ENCODE measurements at places on chromosomes 5 and 9.

GRCh38 chr5:862367-863243, 11.8 kb upstream of the ZDHHC11 start:
- DNase-seq, result no peak

GRCh38 chr9:128636556-128637530, 19.8 kb downstream of the DYNC2I2 start:
- no peak for DNase-seq

GRCh38 chr5:66348387-66349125, 204.5 kb downstream of the SREK1 start:
- no peak for DNase-seq

DNA sequence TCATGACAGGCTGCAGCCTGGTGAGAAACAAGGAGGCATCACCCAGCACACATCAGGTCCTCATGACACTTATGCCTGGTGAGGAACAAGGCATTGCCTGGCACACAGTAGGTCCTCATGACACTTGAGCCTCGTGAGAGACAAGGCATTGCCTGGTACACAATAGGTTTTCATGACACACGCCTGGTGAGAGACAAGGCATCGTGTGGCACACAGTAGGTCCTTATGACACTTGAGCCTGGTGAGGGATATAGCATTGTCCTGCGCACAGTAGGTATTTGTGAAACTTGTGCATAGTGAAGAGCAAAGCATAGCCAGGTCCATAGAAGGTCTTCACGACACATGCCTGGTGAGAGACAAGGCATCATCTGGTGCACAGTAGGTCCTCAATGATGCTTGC, 23.5 kb downstream of the WHRN start:
- no peak for DNase-seq

DNA sequence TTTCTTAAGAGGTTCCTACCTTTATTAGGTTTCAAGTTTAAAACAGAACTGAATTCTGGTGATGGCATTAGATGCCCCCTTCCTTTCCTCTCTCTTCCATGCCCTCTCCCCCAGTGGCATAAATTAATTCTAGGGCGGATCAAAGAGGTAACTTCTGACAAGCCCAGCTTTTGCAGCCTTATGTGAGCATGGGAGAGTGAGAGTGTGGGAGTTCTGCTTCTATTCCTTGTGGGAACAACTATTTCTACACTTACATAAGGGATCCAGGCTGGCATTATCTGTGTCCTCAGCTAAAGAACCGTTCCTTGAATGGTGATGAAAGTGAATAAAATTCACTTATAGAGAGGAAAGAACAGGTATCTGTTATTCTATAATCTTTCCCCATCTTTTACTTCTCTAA, 437.6 kb downstream of the KIF4B start:
- no peak for DNase-seq

- no peak for DNase-seq
These were observed 1.6 kb upstream of the INPP5E start for GRCh38 chr9:136441191-136441680.

- no peak for DNase-seq
These were observed 204.5 kb downstream of the DENND1A start for GRCh38 chr9:123725389-123725788.

GRCh38 chr5:6723816-6724300, 10.6 kb downstream of the TENT4A start:
- DNase-seq, result no peak

GRCh38 chr5:168668078-168668477, 88.9 kb upstream of the PANK3 start:
- no peak for DNase-seq

DNA sequence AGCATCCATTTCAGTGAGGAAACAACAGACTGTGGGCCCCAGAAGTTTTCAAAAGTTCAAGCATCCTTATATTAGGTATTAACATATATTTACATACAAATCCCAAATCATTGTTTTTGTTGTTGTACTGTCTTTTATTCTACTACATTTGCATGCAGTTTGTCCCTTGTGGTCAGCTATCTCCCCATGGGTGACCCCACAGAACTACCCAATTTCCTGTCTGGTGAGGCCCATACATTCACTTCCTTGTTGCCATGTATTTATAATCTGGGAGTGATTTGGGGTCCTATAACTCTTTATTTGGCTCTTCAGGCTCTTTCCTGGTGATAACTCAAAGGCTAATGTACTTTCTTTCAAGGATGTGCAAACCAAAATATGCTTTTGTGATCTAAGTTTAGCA, 3.3 kb upstream of the CD180 start:
- no peak for DNase-seq

DNA sequence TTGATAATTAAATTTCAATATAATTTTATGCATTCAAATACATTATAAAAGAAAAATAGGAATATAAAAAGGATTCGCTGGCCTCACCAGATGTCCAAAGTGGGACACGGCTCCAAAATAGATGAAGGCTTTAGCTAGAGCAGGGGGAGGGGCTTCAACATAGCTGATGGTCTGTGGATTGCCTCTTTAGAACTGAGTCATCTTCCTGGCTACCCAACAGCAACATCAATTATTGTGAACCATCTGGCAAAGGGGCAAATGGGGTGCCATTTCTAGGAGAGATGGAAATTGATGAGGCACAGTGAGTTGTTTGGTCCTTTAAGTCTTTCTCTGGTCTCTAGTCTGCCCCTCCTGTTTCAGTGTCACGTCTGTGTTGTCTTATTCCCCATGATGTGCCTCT, 44.2 kb upstream of the CD180 start:
- no peak for DNase-seq

- DNase-seq, result no peak
These were observed 58.9 kb upstream of the CNTLN start for GRCh38 chr9:17075758-17076485.

DNA sequence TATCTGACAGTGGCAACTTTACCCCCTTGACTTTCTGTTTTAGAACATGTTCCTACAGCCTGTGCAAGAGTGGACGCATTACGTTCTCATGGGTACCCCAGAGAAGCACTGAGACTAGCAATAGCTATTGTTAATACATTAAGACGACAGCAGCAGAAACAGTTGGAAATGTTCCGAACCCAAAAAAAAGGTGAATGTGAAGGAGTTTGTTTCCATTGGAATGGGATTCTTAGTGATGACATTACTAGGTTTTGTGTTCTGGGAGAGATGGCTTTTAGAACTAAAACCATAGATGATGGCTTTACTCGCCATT, 194.1 kb downstream of the ZSWIM6 start:
- DNase-seq, result no peak

GRCh38 chr5:56588131-56588487, 227.2 kb upstream of the MAP3K1 start:
- DNase-seq, result no peak

Data from stimulated activated CD4-positive, alpha-beta T cell treated with anti-CD3 and anti-CD28 coated beads, TNF-alpha, amount 100 ng/mL, for 4 hours (primary cell).